Activated naive CD8-positive, alpha-beta T cell treated with anti-CD3 and anti-CD28 coated beads, Interleukin-2, amount 10 ng/mL, durations not matched to agents 7 days and 5 days (primary cell): ENCODE measurements at places on chromosomes 3 and 15. TPM values are rescaled to one million over a fixed set of nuclear protein-coding genes. Genes with fewer than 3 reads are reported as not detected.

DNA sequence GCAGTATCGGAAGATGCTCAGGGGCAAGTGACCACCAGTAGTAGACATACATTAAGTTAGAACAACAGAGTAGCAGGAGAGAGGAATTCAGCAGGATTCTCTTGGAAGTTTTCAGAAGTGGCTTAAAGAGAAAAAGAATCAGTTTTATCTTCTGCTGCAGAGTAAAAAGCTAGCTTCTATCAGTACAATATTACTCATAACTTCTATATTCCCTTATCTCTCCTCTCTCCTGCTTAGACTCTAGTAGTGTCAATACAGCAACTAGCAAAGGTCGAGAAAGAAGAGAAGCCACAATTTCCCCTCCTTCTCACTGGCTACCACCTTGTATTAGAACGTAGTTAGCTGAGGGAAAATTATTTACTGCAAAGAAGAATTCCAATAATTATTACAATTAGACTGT, 539.7 kb downstream of the DIPK2A start:
- DNase-seq = no peak

CADM2 gene
- 0.47 TPM for total RNA-seq

ABI3BP gene
- 0.17 TPM for total RNA-seq

- DNase-seq = no peak
Measured at GRCh38 chr3:145900056-145900829, 260.7 kb downstream of the PLOD2 start.

DNA sequence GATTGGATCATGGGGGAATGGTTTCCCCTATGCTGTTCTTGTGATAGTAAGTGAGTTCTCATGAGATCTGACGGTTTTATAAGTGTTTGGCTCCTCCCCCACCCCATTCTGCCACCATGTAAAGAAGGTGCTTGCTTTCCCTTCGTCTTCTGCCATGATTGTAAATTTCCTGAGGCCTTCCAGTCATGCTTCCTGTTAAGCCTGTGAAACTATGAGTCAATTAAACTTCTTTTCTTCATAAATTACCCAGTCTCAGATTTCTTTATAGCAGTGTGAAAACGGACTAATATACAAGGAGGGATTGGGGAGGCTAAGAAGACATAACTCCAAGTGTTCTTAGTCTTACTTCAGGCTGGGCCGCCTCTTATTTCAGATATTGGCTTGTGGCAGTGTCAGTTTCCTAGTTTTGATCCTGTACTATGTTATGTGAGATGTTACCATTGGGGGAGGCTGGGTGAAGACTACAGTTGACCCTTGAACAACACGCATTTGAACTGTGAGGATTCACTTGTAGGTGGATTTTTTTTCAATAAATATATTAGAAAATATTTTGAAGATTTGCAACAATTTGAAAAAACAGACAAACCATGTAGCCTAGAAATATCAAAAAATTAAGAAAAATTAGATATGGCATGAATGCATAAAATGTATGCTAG, 44.9 kb downstream of the NMD3 start:
- DNase-seq = no peak

DNA sequence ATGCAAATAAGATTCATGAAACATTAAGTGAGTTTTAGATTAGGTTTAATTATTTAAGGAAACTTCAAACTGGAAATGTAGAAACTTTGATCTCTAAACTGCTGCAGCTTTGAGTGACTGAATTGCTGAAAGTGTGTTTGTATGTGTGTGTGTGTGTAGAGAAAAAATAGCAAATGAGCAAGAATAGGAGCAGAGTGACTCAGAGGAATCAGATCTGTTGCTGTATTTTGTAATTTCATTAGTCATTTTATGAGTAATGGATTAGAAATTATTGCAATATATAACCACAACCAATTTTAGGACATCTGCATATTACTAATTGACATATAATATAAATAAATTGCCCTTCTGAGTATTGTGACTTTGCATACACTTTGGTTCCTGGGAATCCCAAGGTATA, 52.8 kb upstream of the SLC9A9 start:
- DNase-seq = no peak

ISLR gene
- not detected for total RNA-seq

DNA sequence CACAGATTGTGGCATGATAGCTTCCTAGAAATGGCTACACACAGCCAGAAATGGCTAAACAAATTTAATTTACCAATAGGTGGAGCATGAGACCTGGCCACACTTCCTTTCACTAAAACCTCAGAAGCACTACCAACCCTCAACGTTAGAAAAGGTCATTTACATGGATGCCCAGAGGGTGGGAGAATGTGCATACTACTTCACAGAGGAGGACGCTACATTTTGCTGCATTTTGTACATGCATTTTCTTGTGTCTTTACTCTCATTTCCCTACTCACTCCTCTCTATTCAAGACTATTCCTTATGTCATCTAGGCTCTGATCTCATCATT, 40.1 kb downstream of the C2CD4B start:
- DNase-seq = no peak

- no peak for DNase-seq
Measured at GRCh38 chr3:67450153-67450552, 204.3 kb downstream of the SUCLG2 start.

GRCh38 chr15:40776537-40777141, 6.9 kb downstream of the C15orf62 start:
- no peak for DNase-seq

CCDC39 gene
- not detected for total RNA-seq

GOLGA6A gene
- total RNA-seq = not detected

NUP210 gene
- 163 TPM for total RNA-seq

TNIK gene
- total RNA-seq = 52.7 TPM

- DNase-seq = no peak
Measured at GRCh38 chr3:182183716-182184430, 472.1 kb downstream of the SOX2 start.
